ENCODE measurements at places on chromosomes 12 and 14.

DNA sequence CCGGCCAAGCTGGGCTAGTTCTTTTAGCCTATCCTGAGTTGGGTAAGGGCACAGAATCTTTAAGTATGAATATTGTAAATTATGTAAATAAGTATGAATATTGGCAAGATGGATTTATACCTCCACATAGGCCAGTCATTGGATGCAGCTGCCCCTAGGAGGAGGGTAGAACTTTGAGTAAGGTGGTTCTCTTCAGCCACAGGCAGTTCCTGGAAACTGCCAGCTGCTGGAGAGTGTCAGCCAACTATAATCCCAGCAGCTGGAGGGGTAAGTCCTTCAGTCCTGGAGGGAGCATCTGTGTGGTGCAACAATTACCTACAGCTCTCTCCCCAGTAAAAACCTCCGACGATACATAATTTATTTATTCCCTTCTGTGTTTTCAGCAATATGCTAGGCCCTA, 65.8 kb upstream of the TMPO start:
- DNase-seq, result no peak

GRCh38 chr12:54658306-54659264, 10.4 kb upstream of the DCD start:
- DNase-seq, result peak; percentile 21

GRCh38 chr12:5192726-5193125, 149.0 kb downstream of the KCNA5 start:
- DNase-seq, result no peak

GRCh38 chr14:105248368-105249181, at the start of gene BTBD6:
TSS of gene BTBD6 (plus strand) at chr14:105248533. CDS start at chr14:105248712, 179 bp downstream.
- peak; percentile 92 for DNase-seq

DNA sequence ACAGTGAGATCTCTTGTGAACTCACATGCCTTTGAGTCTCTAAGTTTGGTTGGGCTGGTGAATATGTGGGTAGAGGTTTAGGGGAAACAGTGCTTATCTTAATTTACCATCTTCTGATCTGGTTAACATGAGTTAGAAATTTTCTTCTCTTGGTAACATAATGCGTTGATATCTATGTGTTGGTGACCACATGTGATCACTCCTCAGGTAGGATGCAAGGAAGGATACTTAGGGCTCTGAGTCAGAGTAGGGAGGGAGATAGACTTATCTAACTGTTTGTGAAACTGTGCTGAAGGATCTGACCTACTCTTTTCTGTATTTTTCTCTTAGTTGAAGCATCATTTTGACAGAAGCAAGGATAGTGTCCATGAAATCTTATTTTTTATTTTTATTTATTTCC, 23.1 kb downstream of the FAM234B start:
- no peak for DNase-seq

DNA sequence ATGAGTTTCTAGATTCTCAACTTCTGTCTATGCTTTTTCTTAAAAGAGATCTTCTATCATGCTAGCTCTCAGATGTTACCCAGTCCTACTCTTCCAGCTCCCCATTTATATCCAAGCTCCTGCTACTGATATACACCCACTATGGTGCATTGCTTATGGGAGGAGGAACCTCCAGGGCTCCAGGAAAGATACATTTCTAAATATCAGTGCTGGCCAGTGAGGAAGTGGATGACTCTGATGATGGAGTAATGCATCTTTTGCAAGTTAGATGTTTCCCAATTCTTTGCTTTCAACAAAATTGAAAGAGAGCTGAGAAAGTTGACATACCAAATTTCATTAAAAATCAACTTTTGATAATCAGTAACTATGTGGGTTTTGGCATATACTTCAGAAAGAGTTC, 105.7 kb upstream of the RESF1 start:
- DNase-seq, result no peak

- no peak for DNase-seq
Measured at GRCh38 chr12:56197921-56198635, 8.8 kb upstream of the SMARCC2 start.

GRCh38 chr14:26427097-26427496, 170.7 kb downstream of the NOVA1 start:
- no peak for DNase-seq

All from CD4-positive, alpha-beta T cell treated with Interleukin-1 beta for 1 hour (primary cell).